ENCODE measurements at places on chromosomes 7 and 10. TPM values are rescaled to one million over a fixed set of nuclear protein-coding genes. Genes with fewer than 3 reads are reported as not detected.

MBLAC1 gene
- 0.55 TPM for polyA plus RNA-seq

ZSCAN25 gene
- 6.4 TPM for polyA plus RNA-seq

PODXL gene
- polyA plus RNA-seq, result 0.79 TPM

GHRHR gene
- polyA plus RNA-seq, result not detected

SUN1 gene
- polyA plus RNA-seq, result 159 TPM

CYP3A5 gene
- polyA plus RNA-seq, result 0.21 TPM

VPS26A gene
- 44.4 TPM for polyA plus RNA-seq

SDK1 gene
- 2.2 TPM for polyA plus RNA-seq

ZNF33A gene
- polyA plus RNA-seq, result 10.5 TPM

BICC1 gene
- polyA plus RNA-seq, result 29.0 TPM

PNLIPRP2 gene
- polyA plus RNA-seq, result not detected

TACR2 gene
- not detected for polyA plus RNA-seq

DDX50 gene
- polyA plus RNA-seq, result 60.8 TPM

DPY19L1 gene
- polyA plus RNA-seq, result 40.5 TPM

ZNF488 gene
- polyA plus RNA-seq, result 0.16 TPM

GRM8 gene
- polyA plus RNA-seq, result not detected

TDRD1 gene
- polyA plus RNA-seq, result not detected

FAM20C gene
- 34.5 TPM for polyA plus RNA-seq

NPFFR1 gene
- polyA plus RNA-seq, result not detected

NUPR2 gene
- not detected for polyA plus RNA-seq

PBLD gene
- polyA plus RNA-seq, result 1.2 TPM

CNPY1 gene
- polyA plus RNA-seq, result not detected

VSIR gene
- polyA plus RNA-seq, result 22.1 TPM

FAM221A gene
- 3.5 TPM for polyA plus RNA-seq

PGAM2 gene
- not detected for polyA plus RNA-seq

MMP21 gene
- 0.07 TPM for polyA plus RNA-seq

PTN gene
- polyA plus RNA-seq, result 136 TPM
